ENCODE measurements at places on chromosomes 3 and 15.

DNA sequence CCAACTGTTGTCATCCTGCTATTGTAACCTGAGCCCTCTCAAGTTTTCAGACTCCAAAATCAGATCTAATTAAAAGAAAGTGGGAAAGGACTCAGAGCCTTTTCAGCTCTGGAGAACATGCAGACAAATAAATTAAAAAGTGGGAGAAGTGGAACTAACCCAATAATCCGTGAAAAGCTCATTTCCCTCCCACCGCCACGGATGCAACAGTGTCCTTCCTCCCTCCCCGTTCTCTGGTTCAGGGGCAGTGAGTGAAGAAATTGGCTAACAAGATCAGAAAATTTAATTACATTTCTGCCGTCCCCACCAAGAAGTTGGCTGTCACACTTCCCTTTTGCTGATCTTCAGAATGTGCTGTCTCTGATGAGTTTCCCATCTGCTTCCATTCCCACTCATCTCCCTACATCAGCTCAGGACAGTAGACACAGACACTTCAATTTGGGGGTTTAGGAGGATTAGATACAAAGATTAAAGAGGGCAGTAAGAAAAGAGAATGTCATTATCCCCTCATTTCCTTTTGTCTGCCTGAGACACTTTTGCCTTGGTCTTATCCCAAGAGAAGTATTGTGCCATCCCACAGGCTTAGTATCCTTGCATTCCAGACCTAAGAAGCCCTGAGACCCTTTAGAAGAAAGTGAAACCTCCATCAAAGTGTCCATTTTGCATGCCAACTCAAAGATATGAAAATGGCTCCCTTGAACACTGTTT, 335.7 kb upstream of the PPP2R3A start:
- no peak for DNase-seq

DNA sequence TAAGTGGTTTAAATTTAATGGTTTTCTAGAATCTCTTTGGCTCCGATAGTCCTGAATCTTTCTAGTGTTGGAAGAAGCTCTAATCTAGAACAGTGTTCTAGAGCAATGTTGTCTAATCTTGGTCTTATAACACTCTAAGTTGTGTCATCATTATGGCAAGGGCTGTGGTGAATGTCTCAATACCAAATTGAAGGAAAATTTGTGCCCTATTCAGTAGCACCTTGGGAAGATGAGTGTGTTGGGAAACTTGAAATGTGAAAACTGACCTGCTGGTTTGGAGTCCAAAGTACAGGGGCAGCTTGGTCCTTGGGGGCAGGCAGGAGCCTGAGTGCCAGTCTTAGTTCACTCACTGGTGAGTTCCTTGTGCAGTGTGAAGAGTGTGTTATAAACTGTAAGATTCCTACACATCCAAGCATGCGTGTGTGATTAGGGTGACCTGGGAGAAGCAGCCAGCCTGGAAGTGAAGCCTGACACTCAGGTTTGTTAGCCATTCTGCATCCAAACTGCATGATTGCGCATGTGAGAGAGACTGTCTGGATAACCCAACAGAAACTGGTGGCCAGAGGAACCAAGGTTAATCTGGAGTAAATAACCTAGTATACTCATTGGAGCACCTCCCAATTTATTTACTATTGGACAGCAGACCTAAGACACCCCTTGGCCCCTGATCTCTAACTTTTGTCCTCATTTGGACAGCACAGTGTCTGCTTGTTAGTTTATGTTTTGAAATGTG, 14.6 kb downstream of the ZNF592 start:
- no peak for DNase-seq

DNA sequence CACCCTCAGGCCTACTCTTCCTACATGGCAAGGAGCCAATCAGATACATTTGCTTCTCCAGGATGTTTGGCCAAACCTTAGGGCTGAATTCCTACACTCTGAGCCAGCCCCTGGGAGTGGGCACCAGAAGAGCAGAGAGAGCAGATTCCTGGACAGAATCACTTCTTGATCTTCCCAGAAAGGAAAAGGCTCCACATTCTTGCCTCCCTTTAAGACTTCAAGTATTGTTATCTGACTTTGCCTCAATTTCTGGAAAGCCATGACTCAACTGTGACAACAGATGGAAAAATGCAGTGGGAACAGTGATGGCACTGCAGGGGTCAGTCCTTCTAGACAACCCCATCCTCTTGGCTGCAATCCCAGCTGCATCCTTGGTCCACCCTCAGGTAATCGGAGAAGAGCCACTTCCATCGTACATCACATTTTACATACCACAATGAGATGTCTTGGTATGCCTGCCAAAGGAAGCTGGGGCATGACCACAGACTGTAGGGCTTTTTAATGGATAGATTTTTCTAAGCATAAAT, 21.0 kb downstream of the SLCO2A1 start:
- peak; percentile 98 for DNase-seq

DNA sequence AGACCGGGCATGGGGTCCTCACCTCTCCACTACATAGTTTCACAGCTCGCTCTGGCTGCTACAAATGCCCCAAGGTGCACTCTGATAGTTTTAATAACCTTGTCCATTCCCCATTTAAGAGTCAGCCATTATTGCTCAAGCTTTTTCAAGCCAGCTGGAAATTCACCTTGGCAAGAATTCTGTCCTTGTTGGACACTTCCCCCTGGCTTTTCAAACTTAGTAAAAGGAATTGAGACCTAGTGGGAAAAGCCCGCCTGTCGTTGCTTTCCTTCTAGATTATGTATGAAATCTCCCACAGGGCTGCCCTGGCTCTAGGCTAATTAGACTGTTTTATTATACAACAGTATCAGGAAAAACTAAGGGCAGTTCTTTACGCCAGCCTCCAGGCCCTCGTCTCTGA, 293.7 kb upstream of the GADL1 start:
- DNase-seq = no peak

DNA sequence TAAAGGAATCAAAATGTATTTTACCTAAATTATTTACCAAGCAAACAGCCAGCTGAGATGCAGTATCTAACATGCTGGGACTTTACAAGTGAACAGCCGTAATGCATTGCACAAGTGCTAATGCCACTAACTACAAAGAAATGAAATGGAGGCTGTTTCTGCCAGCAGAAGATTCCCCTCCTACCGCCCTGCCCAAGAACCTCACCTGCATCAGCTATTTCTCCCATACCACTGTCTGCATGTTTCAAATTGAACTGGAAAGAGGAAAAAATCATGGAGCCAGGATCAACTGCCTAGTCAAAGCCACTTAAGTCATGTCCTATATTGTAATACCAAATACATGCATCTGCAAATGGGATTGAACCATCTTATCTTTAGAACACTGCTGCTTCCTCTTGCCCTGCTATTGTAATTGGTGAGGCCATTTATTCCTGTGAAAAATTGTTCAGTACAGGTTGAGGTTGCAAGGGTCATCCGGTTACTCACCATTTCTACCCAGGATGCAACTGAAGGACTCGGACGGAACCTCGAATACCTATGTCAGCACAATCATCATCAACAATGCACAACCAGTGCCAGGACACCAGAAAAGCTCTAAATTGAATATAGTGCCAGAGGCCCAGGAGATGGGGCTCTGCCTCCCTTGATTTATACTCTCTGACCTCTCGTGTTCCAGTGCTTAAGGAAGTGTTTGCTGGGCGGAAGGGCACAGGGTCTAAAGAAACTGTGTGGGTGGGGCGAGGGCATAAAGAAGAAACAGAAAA, 27.5 kb downstream of the ANXA2 start:
- no peak for DNase-seq

DNA sequence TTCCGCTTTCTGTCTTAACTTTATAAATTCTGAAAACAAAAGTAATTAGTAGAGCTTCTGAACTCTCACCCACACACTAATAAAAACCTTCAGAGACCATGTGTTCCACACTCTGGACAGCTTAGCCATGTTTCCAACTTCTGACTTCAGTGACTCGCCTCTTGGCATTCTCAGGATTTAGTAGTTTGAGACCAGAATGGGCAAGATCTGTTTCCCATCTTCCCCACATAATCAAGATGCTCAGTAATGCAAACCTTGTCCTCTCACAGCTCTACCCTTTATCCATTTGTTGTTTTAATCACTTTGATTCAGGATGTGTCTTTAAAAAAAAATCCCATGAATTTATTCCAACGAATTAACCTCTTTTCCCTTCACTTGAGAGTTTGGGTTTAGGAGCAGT, 166.6 kb upstream of the SLC24A5 start:
- no peak for DNase-seq

DNA sequence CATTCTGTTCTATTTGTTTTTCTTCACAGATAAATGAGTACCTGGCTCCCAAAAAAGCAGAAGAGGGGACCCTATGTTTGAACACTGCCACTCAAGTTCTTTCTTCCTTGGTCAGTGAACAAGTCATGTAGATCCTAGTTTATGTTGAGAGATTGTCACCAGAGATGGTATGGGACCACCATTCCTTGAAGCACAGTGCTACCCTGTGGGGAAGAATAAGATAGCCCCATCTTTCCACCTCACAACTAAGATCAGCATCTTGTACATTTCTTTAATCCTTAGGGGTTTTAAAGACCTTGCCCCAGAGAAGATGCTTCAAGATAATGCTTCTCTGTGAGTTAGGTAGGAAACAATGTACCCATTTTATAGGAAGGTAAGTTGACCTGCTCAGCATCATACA, 233.5 kb upstream of the WNT5A start:
- DNase-seq = peak; percentile 55

DNA sequence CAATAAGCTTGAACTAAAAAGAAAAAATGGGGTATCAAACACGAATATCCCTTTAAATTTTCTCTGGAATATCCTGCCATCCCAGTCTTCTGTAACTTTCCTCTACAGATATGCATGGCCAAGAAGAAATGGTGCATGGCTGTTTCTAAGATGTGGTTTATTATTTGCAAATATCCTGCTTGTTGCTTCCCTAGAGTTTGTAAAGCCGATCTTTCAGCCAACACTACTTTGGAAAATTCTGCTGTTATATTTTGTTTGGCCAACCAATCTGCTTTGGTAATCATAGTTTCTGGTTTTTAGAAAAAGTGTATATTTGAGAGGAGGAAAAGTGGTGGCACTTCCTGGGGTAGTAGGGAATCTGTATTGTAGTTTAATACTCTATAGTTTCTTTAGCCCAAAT, 13.9 kb downstream of the PHLDB2 start:
- DNase-seq = no peak

DNA sequence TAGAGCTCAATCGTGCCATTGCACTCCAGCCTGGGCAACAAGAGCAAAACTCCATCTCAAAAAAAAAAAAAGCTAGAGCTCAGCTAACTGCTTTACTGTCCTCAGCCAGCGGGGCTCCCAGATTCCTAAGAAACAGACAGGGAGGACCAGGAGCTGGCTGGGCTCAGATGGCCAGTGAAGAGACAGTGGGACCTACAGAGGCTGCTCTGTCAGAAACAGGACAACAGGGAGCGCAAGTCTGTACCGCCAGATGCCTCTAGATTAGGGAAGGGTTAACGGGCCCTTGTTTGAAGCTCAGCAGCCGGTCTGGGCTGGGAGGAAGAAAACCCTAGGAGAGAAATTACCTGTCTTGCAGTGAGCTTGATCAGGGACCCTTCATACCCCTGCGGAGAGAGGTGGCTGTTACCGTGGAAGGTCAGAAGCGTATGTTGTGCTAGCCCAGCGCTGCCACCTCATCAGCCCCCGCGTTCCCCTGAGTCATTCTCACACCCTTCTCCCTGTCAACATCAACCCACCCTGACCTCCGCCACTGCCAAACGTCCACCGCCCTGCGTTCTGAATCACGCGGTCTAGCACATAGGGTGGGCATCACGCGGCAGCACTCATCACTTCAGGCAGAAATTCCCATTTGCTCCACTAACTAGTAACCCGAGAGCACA, 25.3 kb downstream of the RBPMS2 start:
- peak; percentile 42 for DNase-seq

- peak; percentile 97 for DNase-seq
Observed at GRCh38 chr3:154795582-154795981, 284.5 kb upstream of the MME start.
